Head of caudate nucleus (tissue), 42 donors: ENCODE measurements at places on chromosomes 4 and X.

DNA sequence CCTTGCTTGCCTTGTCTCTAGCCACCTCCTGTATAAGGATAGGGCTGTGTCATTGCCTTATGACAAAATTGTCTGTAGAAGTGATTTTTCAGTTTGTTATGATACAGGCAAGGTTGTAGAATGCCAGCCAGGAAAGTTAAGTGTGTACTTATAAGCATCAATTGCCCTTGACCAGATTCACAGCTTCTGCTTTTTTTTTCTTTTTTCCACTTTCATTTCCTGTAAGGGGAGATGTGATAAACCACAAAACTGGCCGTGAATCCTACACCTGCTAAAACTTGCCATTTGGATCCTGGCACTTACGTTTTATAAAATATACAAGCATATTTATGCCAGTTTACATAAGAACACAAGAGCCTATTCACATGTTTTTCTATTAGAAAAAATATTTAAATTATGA, 35.0 kb upstream of the BMPR1B start:
- no peak for DNase-seq

GRCh38 chr4:16682975-16683374, 215.5 kb downstream of the LDB2 start:
- DNase-seq = no peak

DNA sequence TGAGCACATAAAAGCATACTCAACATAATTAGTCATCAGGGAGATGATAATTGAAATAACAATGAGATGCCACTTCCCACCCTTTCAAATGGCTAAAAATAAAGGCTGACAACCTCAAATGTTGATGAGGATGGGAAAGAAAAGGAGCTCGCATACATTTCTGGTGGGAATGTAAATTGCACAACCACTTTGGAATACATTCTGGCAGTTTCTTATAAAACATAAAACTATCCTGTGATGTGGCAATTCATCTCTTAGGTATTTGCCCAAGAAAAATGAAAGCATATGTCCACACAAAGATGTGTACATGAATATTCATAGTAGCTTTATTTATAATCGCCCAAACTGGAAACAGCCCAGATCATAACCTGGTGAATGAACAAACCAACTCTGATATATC, 687 bp upstream of the ZNF275 start:
- no peak for DNase-seq

DNA sequence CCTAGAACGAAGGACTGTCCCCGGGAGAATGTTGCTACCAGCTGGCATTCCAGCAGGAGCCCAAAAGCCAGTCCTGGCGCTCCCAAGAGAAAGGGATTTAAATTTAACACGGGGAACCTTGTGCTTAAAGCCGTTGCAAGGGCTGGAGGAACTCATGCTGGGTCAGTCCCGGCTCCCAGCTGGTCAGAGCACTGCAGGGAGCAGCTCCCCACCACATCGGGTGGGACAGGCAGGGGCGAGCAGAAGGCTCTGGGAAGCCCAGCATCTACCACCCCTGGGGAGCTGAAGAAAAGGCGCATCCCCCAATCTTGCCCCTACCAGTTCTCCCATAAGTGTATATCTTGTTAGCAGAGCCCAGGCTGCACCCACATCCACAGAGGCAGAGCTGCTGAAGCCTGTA, 15.7 kb downstream of the CFAP99 start:
- DNase-seq = no peak

DNA sequence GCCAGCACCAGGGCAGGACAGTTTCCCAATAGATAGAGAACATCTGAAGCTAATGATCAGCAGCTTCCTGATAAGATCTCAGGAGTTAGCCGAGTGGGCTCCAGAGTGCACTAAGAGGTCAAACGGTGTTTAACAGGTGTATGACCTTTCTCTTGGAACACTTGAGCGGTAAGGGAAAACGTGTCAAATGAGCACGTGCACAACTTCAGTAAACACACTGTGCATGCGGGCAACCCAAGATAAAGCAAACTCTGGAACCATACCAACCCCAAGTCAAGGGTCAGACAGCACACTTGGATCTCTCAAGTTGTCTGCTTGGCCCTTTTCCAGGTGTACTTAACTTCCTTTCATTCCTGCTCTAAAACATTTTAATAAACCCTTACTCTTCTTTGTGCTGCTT, 1941.5 kb upstream of the PCDH10 start:
- no peak for DNase-seq

GRCh38 chr4:54255881-54256280, 26.8 kb downstream of the PDGFRA start:
- no peak for DNase-seq

DNA sequence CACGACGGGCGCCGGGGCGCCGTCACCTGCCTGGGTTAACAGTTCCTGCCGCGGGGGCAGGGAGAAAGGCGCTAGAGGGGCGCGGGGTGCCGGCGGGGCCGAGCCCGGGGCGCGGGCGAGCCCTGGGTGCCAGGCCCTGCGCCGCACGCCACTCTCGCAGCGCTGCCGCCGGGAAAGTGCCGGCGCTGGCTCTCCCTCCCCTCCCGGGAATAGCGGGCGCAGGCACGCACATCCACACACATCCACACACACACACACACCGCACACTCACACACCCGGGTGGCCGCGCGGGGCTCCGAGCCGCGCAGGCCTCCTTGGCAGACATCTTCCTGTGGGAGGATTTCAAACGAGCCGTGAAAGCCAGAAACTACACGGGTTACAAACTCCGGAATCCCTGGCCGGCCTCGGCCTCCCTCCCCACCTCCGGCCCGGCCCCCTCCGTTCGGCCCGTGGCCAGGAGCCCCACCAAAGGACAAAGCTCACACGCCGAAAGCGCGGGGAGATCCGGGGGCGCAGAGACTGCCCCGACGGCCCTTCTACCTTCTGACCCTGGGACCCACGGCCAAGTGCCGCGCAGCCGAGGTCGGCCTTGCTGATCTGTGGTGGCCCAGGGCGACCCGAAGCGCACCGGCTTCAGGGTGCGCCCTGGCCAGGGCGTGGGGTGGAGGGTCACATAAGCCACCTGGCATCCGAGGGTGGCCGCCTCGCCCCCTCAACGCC, 92.3 kb downstream of the BCOR start:
- no peak for DNase-seq

- DNase-seq = no peak
These were observed 26.9 kb upstream of the ARMCX2 start for GRCh38 chrX:101686574-101686973.

DNA sequence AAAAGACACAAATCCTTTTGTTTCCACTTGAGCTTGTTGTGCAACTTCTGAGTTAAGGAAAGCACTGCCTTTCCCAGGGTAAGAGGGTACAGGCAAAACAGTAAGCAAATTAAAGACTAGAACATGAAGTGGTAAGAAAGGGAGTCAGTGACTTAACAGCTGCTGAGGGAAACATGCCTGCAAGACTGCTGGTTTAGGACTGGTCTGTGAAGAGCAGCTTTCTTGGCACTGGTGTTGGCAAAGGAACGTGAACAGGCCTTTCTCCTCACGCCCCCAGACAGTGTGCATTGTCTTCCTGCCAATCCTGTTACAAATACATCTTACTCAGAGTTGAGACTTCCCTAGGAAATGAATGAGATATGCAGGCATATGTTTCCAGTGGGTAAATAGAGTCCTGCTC, 2.6 kb downstream of the LHFPL1 start:
- no peak for DNase-seq

GRCh38 chr4:28469387-28469786, 1608.7 kb downstream of the STIM2 start:
- no peak for DNase-seq

DNA sequence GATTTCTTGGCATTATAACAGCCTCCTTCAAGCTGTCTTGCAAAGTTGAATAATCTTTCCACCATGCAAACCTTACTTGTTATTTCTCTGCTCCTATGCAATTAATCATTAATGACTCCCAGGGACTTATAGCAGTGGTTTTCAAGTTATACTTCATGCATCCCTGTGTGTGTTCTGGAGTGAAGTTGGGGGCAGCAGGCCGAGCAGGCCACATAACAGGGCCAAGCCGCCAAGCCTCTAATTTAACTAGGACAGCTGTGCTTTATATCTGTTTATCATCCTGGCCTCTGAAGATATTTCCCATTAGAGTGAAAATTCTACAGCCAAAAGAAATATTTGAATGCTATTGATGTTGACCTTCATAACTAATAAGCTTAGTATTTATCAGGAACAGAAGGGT, 133.5 kb upstream of the PAK3 start:
- no peak for DNase-seq

- DNase-seq = no peak
These were observed 67.6 kb downstream of the PDS5A start for GRCh38 chr4:39910064-39910463.

DNA sequence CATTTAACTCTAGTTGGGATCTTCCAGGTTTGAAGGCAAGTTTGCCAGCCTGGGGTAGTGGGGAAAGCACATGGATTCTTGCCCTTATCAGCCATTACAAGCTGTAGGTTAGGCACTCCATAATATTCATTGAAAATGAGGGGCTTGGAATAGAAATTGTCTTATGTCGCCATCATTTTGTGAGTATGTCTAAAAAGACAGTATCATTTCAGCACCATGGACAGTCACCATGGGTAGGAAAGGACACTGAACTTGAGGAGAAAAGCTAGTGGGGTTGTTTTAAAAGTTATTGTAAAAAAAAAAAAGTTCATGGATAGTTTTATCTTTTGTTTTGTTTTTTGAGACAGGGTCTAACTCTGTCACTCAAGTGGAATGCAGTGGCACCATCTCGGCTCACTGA, 356.1 kb downstream of the HNRNPD start:
- no peak for DNase-seq

DNA sequence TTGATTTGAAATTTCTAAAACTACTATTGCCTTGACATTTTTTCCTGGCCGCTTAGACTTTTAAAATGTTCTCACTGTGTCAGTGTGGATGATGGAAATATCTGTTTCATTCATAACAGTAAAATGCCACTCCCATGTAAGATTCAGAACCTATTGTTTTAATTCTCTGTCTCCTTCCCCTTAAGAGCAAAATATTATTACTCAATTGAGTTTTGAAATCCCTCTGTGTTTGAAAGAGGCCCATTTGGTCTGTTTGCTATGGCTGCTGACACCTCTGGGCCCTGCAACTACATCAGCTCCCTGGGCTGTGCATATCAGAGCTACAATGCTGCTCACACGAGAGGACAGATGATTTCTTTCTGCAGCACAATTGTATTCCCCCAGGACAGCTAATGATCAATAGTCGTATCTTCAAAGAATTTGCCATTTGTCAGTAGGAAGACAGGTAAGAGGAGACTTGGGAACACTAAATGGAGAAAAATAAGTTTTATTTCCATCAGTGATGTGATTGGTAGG, 388.0 kb upstream of the GALNT7 start:
- no peak for DNase-seq

DNA sequence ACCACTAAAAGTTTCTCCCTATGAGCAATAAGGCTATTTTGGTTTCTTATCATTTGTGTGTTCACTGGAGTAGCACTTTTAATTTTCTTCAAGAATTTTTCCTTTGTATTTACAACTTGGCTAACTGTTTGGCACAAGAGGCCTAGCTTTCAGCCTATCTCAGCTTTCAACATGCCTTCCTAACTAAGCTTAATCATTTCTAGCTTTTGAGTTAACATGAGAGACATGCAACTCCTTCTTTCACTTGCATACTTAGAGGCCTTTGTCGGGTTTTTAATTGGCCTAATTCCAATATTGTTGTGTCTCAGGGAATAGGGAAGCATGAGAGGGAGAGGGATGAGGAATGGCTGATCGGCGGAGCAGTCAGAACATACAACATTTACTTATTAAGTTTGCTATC, 349.8 kb downstream of the OPHN1 start:
- DNase-seq = no peak

GRCh38 chr4:54525602-54526001, 132.2 kb upstream of the KIT start:
- DNase-seq = no peak

DNA sequence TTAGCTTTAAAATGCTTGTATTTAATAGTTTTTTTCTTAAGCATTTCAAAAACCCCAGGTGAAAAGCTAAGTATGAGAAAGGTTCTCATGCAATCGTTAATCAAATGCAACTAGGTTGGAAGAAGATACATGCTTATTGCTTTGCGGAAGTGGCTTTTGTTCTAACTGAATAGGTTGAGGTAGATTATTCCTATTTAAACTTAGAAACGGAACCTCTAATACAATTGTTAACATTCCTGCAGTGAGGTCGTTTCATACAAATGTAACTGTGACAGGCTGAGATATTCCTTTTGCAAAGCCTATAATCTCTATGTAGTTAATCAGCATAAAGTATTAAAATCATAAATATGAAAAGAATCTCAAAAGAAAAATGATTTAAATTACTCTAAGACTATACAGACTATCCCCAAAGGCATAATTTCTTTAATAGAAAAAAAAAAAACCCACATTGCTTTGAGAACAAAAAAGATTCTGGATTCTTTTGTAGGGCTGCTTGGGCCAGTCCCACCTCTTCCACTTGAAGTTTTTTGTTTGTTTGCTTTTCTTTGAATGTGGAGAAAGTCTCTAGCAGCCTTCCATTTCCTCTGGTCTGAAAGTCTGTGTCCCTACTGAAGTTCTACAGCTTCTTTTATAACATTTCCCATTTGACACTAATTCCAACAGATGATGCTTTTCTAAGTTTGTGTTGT, 25.6 kb upstream of the SORBS2 start:
- no peak for DNase-seq

GRCh38 chr4:127188847-127189246, 443.9 kb upstream of the INTU start:
- DNase-seq = no peak

GRCh38 chr4:7427831-7428260, 6.9 kb downstream of the PSAPL1 start:
- DNase-seq = peak; percentile 9

DNA sequence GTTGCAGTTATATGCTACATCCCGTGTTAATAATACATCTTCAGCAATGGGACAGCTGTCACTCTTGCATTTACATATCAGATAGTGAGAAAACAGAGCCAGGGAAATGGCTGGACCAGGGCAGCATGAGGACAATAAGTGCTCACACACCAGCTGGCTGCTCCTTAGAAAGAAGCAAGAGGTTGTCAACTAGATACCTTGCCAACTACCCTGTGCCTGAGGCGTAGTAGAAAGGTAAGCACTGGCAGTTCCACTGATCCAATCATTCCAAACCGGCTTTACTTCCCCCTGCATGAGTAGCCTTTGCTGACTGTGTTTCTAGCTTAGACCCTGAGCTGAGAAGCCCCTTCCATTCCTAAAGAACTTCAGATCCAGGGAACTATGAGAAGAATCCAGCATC, 52.2 kb upstream of the FGF13 start:
- no peak for DNase-seq

- peak; percentile 21 for DNase-seq
These were observed at the start of gene PWWP3B for GRCh38 chrX:106168107-106168506. PWWP3B (plus strand) TSS chrX:106168305; CDS start chrX:106205433, 37,128 bp downstream.

DNA sequence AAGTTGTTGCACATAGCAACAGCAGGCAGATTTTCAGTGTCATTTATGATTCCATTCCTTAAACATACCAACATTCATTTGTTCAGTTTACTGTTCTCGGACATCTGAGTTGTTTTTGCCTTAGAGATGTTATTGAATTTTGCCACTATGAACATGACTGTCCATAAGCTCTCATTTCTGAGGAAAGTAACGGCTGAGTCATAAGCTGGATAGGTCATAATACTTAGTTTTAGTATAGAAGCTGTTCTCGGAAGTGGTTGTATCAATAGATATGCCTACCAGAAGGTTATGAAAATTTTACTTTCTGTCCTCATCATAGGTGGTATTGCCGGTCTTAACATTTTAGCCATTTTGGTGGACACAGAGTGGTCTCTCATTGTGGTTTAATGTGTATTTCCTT, 157.1 kb upstream of the CLNK start:
- no peak for DNase-seq

- DNase-seq = no peak
These were observed 49.2 kb downstream of the SEL1L3 start for GRCh38 chr4:25813448-25814106.

- no peak for DNase-seq
These were observed 431.8 kb downstream of the BCOR start for GRCh38 chrX:39665830-39666518.

GRCh38 chr4:41257257-41257901, 651 bp downstream of the UCHL1 start:
- peak; percentile 30 for DNase-seq
